ENCODE measurements at places on chromosomes 4 and X.
A peak's percentile ranks its signal among the peaks of the same experiment; 100 is the strongest.

DNA sequence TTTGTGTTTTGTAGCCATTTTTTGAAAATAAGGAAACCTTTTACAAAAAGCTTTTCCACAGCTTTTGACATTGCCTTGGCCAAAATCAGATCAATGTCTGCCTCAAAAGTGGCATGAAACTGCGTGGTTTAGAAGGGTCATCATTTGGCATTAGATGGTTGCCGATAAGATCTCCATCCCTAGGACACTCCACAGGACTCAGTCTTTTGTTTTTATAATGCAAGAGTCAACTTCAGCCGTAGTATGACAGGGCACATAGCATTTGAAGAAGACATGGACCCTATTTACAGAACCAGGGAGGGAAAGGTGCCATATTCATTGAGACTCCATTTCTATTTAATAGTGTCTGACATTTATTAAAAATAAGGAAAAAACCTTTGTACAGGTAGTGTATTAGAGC, 1.3 kb downstream of the RTL8A start:
- H3K27ac ChIP-seq = no peak overlapping the region
- no peaks in the 10 kb centered on the region for H3K27me3 ChIP-seq
- H3K4me1 ChIP-seq = peaks cover 10% of the 10 kb centered on the region
- DNase-seq = no peak

- no peak for DNase-seq
- no peaks in the 10 kb centered on the region for H3K27me3 ChIP-seq
- H3K36me3 ChIP-seq = no peaks in the 10 kb centered on the region
- H3K27ac ChIP-seq = no peak overlapping the region
- H3K4me3 ChIP-seq = no peak overlapping the region
- no peaks in the 10 kb centered on the region for H3K4me1 ChIP-seq
These were observed 233.4 kb upstream of the HAND2 start for GRCh38 chr4:173763389-173763788.

DNA sequence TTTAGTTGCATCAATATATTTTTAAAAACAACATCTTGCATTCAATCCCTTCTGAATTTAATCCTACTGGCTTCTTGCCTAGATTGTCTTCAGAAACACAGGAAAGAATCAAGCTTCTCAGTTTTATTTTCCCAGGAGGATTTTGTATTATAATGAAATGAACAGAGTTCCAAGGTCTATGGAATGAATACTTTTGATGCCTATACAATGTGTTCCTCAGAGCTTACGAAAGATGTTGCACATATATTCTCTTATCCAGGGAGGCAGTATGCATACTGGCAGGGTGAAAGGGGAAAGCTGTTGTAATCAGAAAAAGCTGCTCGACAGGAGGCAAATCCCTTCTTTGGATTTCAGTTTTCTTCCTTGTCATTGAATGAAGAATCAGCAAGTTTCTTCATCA, 8.8 kb downstream of the TMPRSS11D start:
- no peak overlapping the region for H3K27ac ChIP-seq
- no peak overlapping the region for H3K4me3 ChIP-seq
- H3K4me1 ChIP-seq = no peaks in the 10 kb centered on the region
- DNase-seq = no peak
- no peaks in the 10 kb centered on the region for H3K36me3 ChIP-seq

DNA sequence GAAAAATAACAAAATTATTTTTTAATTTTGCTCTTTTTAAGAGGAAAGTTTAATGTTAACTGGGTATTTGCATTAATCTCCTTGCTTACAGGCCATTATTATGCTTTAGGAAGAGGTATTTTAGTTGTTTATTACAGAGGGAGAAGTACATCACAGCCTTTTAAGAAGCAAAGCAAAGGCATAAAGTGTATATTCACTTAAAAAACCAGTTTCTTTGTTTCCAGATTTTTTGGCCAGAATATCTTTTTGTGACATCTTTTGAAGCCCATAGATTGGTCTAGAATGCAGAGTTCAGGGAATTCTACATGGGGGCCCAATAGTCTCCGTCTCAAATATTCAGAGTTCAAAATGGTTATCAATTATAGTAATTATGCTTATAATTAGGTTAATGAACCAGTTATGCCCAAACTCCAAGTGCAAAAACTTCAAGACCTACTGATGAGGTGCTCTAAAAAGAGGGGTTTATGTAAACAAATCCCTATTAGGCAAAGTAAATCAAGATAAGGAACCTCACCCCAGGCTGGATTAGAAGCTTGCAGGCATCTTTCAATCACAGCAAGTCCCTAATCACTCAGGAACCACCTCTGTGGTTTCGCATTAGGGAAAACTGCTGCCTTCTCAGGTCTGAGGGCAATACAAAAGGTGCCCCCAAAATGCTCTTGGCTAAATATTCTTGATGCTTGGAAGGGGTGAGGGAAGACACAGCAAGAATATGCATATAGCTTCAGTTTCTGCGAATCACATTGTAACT, 1.4 kb downstream of the CXXC4 start:
- H3K27me3 ChIP-seq = peaks cover 47% of the 10 kb centered on the region
- DNase-seq = no peak
- peaks cover 36% of the 10 kb centered on the region for H3K4me1 ChIP-seq
- H3K36me3 ChIP-seq = no peaks in the 10 kb centered on the region
- H3K4me3 ChIP-seq = peak overlapping the region; percentile 91

GRCh38 chr4:184053434-184053833, 148.3 kb downstream of the STOX2 start:
- H3K27me3 ChIP-seq = no peaks in the 10 kb centered on the region
- no peaks in the 10 kb centered on the region for H3K4me1 ChIP-seq
- H3K4me3 ChIP-seq = no peak overlapping the region
- no peak for DNase-seq
- H3K36me3 ChIP-seq = no peaks in the 10 kb centered on the region
- H3K27ac ChIP-seq = no peak overlapping the region

DNA sequence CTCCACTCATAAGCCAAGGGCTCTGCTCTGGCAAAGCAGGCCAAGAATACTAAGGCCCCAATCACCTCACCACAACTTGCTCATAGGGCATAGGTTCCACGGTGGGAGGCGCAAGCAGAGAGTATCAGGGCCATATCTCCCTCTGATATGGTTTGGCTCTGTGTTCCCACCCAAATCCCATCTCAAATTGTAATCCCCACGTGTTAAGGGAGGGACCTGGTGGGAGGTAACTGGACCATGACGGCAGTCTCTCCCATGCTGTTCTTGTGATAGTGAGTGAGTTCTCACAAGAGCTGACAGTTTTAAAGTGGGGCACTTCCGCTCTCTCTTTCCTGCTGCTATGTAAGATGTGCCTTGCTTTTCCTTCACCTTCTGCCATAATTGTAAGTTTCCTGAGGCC, 88.7 kb downstream of the SHROOM4 start:
- H3K4me1 ChIP-seq = peaks cover 15% of the 10 kb centered on the region
- H3K27ac ChIP-seq = peak overlapping the region; percentile 79
- H3K4me3 ChIP-seq = no peak overlapping the region
- H3K36me3 ChIP-seq = no peaks in the 10 kb centered on the region
- DNase-seq = no peak

DNA sequence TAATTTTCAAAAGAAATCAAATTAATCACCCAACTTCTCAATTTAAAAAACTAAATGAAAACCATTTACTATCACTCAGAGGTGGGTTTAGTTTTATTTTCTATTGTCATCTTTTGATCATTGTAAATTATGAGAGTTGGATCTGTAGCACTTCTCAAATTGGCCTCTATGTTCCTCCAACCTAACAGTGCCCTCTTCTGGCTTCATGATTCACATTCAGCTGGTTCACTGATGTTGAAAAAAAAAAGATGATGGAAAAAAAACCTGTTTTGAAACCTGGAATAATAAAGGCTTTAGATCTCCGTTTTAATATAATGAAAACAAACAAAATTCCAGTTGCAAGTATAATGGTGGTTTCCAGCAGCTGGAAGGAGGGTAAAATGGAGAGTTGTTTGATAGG, 2.4 kb upstream of the NBDY start:
- H3K27ac ChIP-seq = no peak overlapping the region
- H3K36me3 ChIP-seq = no peaks in the 10 kb centered on the region
- DNase-seq = peak; percentile 60
- H3K27me3 ChIP-seq = no peaks in the 10 kb centered on the region

DNA sequence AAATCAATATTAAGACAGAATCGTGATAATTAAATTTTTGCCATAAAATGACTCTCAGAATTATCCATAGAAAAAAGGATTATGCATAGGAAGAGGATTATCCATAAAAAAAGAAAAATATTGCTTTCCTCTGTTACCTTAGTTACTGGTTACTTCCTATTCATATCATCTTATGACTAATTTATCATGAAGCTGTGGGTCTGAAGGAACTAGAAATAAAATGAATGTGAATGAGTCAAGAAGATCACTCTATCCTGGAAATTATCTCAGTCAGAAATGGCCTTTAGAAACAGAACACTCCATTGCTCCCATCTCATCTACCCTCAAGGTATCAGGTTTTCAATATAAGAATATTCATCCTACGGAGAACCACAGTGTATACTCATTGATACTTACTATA, 19.4 kb downstream of the RPS6KA6 start:
- no peaks in the 10 kb centered on the region for H3K27me3 ChIP-seq
- H3K27ac ChIP-seq = no peak overlapping the region
- H3K4me3 ChIP-seq = no peak overlapping the region
- H3K36me3 ChIP-seq = no peaks in the 10 kb centered on the region
- H3K4me1 ChIP-seq = no peaks in the 10 kb centered on the region
